ENCODE measurements at places on chromosomes 6 and 20.

- no peak for ATAC-seq
These were observed 5.3 kb upstream of the COL12A1 start for GRCh38 chr6:75210885-75211739.

- ATAC-seq: peak; percentile 67
These were observed 4.4 kb upstream of the RPS21 start for GRCh38 chr20:62382306-62383198.

GRCh38 chr6:29763491-29764289 lies 40.5 kb downstream of the HLA-F start:
- ATAC-seq: peak; percentile 53

GRCh38 chr20:10832141-10832540 lies 158.3 kb upstream of the JAG1 start:
- ATAC-seq: no peak

GRCh38 chr6:97654674-97655073 lies 371.7 kb upstream of the MMS22L start:
- ATAC-seq: no peak

Measured in gastroesophageal sphincter (tissue), 4 donors.